Activated CD4-positive, CD25-positive, alpha-beta regulatory T cell (primary cell): ENCODE measurements at places on chromosomes 13 and 19.

GRCh38 chr19:1076951-1077350, 10.0 kb downstream of the ARHGAP45 start:
- DNase-seq, result peak; percentile 90

GRCh38 chr19:45571457-45572220, 13.0 kb downstream of the OPA3 start:
- DNase-seq, result no peak

- no peak for DNase-seq
Measured at GRCh38 chr13:46686171-46686570, 110.8 kb downstream of the ESD start.

GRCh38 chr13:43626994-43627393, 159.8 kb downstream of the ENOX1 start:
- no peak for DNase-seq

DNA sequence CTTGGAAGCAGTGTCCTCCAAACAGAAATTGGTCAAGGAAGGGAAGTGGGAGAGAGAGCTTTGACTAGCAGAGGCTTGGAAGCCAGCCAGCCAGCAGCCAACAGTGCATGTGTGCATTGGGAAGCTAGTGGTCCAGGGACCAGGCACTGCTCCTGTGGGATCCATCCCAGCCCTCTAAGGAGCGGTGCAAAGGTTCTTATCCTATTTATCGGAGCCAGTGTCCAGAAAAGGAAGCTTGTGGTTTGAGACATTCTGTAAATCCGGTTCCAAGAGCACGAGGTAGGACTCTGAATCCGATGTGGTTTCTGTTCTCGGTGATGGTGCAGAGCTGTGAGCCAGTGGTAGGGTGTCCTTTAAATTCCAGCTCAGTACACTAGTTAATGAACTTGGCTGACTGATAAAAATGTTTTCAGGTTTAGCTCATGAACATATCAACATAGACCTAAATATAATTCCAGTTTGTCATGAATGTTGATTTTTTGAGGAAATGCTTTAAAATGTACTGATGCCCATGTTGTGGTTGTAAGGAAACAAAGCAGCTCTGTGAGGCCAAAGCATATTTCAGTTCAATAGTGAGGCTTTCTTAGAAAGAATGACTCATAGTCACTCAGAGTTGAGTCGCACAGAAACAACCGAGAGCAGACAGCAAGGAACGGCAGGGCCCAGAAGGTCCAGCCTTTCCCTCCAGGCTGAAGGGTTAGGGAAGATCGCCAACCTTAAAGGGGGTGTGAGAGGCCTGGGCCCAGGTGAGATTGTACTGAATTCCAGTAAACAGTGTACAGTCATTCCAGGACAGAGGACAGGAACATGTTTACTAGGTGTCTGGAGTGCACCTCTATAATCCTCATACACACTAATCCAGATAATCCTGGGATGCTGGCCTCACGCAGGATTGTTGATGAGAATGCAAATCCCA, 21.5 kb upstream of the GARRE1 start:
- DNase-seq, result no peak

GRCh38 chr19:50725218-50725910, 2.2 kb downstream of the CLEC11A start:
- no peak for DNase-seq

DNA sequence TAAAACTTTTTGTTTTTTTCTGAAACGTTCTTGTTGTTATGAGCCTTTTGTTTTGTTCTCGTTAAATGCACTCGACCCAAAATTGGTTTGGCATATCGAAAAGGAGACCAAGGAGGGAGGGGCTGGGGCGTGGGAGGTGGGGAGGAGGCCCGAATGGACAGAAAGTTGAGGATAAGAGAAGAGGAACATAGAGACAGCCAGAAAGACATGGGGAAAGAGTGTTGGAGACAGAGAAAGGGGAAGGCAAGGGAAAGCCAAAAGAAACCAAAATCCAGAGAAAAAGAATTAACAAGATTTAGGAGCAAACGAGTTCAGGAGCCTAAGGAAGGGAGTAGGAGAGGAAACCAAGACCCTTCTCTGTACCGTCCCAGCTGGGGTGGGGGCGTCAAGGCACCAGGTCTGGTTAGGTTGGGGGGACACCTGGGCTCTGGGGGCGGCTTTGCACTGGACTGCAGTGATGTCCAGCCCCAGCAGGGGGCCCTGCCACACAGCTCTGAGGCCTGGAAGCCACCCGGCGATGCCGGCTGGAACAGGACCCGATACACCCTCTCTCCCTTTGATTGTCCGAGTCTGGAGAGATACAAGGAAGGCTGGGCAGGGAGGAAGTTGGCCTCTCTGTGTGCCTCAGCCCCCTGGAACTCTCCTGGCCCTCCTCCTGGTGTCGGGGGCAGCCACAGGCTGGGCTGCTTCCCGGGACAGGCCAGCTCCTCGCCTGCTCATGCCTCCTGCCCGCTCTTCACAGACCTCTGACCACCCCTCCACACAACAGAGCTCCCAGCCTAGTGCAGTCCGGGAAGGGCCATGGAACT, 11.6 kb upstream of the ASF1B start:
- peak; percentile 12 for DNase-seq

DNA sequence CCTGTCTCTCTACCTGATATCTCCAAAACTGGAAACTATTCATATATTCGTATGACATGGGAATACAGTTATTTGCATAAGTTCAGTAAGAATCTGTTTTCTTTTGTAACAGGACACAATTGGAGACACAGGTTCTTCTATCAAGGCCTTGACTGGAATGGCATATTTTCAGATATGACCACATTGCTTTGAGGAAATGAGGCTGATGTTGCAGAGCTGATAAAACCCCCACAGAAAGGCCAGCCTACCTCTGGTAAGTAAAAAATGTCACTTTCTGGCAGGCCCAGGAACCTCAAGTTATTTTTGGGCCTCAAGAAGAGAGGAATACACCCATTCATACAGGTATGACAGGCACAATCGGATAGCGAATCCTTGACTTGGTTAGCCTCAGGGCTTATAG, 29.5 kb upstream of the KBTBD6 start:
- no peak for DNase-seq

DNA sequence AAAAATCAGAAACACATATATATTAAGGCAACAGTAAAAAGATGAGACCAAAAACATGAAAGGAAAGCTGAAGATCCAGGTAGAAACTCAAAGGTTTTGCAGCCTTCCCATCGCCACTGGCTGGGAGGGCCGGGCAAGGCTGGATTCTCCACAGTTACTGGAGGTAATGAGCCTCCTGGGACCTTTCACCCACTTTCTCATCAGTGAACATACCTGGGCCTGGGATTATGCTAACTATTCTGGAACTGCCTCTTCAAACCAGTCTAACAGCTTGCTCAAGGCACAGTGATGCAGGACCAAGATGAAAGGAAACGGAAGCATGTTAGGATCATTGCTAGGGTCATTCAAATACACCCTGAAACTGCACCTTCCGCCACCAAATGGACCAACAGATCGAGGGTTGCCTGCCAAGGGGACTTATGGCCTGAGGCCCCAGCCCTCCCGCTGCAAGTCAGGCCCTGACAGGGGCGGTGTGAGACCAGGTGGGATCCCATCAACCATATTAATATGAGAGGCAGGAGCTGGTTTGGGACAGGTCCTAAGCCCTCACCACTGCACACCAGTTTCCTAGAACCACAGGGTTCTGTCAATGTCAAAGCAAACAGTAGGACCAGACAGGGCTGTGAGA, 28.4 kb upstream of the ATP12A start:
- no peak for DNase-seq

DNA sequence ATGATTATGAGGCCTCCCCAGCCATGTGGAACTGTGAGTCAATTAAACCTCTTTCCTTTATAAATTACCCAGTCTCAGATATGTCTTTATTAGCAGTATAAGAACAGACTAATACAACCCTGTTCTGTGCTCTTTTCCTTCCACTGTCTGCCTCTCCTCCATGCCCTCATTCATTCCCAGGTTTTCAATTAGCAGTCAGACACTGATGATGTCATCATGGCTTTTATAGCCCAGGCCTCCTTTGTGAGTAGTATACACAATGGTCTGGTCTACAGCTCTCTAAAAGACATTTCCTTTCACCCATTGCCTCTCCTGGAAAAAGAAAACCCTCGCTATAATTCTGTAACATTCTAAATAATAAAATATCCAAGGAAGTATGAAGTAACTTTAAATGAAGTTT, 25.5 kb downstream of the FGF14 start:
- no peak for DNase-seq

GRCh38 chr19:1045247-1045603, 5.3 kb downstream of the ABCA7 start:
- DNase-seq, result peak; percentile 29

GRCh38 chr19:11096210-11096841, 7.1 kb downstream of the LDLR start:
- DNase-seq, result no peak

DNA sequence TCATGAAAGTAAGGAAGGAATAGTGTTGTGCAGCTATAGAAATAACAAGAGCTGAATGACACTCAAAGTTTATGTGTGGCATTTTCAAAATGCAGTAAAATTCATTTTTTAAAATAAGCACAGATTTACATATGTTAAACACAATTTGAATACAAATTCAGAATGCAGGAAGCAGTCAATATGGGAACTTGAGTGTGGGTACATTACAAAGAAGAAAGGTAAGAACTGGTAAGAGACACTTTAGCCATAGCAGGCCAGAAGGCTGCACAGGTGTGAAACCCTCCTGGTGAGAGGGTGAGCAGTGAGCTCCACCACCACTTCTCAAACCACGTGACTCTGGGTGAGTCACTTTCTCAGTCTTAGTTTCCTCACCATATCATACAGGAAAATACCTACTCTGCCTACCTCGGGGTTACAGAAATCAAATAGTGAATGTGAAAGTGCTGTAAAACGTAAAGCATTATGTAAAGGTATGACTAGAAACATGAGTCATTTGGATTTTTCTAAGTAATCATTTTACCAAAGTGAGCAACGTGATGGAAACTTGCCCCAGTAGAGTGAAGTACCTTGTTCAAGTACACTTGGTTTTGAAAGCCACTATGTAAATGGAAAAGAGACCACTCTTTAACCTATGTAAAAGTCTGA, 40.5 kb downstream of the USP12 start:
- peak; percentile 37 for DNase-seq

GRCh38 chr19:7505682-7506384, 10.1 kb upstream of the ZNF358 start:
- no peak for DNase-seq

DNA sequence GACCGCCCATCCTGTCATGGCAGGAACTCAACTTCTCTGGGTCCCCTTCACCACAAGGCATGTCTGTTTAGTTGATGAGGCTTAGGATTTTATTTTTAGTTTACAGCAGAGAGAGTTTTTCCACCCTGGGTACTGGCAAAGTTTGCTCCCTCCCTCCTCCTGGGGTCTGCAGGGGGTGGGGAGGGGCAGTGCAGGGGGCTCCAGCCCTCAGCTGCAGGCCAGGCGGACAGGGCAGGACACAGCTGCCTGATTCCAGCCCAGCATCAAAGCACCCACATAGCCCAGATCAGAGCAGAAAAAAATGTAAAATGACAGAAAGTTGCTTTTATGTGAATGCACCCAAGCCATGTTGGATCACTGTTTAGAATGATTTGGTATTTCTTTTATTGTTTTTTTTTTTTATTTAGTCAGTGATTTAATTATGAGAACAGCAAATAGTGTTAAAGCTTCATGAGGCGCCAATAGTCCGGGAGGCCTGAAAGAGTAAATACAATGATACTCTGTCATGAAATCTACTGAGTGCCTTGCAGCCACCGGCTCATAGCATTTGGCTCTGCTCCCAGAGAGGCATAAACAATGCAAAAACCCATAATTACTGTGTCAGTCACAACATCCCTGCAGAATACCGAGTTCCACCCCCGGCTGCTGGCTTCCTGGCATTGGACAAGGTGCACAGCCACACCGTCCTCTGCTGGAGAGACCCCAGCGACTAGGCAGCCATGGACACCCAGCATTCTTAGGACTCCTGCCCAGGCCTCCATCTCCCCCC, 923.5 kb downstream of the UQCRFS1 start:
- DNase-seq, result no peak

- DNase-seq, result peak; percentile 33
Measured at GRCh38 chr19:43504426-43505185, at the start of gene PHLDB3. TSS of gene PHLDB3 (minus strand) at chr19:43504746. CDS start at chr19:43504118, 628 bp downstream.

DNA sequence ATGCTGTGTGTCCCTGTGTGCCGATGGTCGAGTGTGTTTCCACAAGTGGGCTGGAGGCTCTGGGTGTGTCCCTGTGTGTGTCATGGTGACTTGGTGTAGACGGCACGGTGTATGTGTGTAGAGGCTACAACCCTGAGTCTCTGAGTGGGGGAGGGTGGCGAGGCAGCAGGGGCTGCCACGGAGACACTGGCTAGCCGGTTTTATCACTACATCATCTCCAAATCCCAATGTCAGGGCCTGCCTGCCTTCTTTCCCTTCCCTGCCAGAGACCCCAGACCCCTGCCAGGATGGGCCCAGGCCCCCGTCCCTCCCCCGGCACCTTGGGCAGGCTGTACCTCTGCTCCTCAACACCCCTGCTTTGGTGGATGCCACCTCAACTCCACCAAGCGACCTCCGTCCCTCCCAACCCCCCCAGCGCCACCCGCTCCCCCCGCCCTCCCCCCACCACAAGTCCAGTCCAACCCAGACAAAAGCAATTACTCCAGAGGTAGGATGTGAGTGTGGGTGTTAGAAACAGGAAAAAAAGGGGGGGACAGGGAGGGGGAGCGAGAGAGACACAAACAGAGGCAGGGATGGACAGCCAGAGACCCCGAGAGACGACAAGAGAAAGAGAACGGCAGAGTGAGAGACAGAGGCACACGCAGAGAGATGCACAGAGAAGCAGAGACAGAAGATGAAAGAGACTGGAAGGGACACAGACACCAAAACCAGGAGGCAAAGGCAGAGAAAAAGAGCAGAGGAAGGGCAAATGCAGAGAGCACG, 21.6 kb upstream of the POU2F2 start:
- DNase-seq, result no peak

DNA sequence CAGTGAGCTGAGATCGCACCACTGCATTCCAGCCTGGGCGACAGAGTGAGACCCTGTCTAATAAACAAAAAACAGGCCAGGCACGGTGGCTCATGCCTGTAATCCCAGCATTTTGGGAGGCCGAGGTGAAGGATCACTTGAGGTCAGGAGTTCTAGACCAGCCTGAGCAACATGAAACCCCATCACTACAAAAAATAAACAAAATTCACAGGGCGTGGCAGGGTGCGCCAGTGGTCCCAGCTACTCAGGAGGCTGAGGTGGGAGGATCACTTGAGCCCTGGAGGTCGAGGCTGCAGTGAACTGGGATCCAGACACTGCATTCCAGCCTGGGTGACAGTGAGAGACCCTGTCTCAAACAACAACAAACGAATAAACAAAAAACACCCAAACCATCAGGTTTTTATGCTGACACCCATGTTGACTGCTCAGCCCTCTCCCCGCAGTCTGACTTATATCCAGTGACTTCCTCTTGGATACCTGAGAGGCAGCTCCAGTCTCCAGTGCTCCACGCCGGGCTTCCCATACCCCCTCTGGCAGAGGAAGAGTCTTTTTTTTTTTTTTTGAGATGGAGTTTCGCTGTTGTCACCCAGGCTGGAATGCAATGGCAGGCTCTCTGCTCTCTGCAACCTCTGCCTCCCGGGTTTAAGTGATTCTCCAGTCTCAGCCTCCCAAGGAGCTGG, 17.7 kb downstream of the WTIP start:
- DNase-seq, result no peak

DNA sequence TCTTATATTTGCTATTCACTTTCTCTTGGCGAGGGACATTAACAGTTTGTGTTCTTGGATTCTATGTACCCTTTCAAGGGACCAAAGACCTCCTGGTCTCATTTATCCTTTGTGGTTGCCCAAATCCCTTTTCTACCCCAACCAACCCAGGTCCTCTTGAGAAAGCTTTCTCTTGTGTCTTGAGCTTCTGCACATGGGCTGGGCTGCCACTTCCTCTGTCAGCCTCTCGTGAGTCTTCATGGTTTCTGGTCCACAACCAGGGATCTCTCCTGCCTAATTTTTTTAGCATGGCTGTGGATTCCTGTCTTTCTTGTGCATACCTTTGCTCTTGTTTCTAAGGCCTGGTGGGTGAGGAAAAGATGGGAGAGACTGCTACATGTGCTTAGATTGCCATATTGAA, 14.9 kb downstream of the TIMM13 start:
- DNase-seq, result no peak
